ENCODE measurements at places on chromosomes 5 and 9. TPM values are rescaled to one million over a fixed set of nuclear protein-coding genes. Genes with fewer than 3 reads are reported as not detected.

Gene CCL21
- not detected for total RNA-seq

DNA sequence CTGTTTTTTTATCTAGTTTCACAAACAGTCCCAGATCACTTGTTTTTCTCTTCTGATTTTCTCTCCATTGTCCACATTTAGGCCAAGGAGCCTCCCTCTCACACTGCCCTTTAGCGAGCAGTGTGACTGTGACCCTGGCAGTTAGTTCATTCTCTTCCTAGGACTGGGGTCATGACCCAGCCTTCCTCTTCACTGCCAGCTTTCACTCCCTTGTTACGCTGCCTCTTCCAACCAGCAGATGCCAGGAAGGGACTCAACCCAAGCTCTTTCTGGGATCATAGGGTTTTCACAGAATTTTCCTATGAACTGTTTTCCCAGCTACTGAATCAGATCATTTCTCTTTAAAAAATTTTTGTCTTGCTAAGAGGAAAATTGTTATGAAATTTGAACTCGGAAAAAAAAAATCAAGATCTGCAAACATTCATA is 70.9 kb downstream of the LMNB1 start:
- DNase-seq: no peak

Gene LHX2
- not detected for total RNA-seq

DNA sequence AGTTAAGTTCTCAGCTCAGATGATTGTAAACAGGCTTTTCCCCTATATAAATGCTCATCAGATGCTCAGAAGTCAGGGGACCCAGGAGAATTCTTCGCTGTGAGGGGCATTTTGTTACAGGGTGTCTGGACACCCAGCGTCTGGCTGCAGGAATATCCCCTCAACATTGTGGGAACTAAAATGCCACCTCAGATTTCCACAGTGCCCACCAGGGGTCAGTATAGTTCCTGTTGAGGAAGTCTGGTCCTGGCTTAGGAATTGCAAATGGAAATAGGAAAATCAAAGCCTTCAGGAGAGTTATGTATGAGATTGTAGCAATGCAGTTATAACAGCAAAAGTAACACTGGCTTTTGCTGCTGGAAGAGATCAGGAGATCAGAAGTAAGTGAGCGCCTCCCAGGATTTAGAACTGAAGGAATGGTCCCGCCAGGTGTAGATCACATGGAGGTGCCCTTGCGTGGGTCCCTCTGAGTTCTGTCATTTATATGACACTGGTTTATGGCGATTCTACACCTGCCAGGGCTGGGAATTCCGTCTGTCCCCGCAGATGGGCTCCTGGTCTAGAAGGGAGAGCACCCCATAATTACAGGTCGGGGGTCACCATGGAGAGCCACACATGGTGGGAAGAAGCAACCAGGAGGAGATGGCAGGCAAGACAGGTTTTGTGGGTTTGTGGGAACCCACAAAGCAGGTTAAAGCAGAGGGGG is 47.1 kb upstream of the CTSL start:
- peak; percentile 38 for DNase-seq

- DNase-seq: peak; percentile 99
Measured at GRCh38 chr9:90433398-90433941, 209.2 kb downstream of the DIRAS2 start.

Gene SLC25A2
- total RNA-seq: not detected

Gene TDRD7
- total RNA-seq: 11.0 TPM

Gene SPINK4
- not detected for total RNA-seq

GRCh38 chr5:115831163-115831768 is 10.1 kb downstream of the ATG12 start:
- DNase-seq: no peak

Gene CDX1
- 0.33 TPM for total RNA-seq

Measured in kidney epithelial cell (primary cell).